Daoy (cell line): ENCODE measurements at places on chromosomes 12 and 14.

- peak; percentile 12 for DNase-seq
Observed at GRCh38 chr12:96015672-96016071, 19.5 kb upstream of the HAL start.

- no peak for DNase-seq
Observed at GRCh38 chr12:113347107-113347506, 11.3 kb upstream of the PLBD2 start.

DNA sequence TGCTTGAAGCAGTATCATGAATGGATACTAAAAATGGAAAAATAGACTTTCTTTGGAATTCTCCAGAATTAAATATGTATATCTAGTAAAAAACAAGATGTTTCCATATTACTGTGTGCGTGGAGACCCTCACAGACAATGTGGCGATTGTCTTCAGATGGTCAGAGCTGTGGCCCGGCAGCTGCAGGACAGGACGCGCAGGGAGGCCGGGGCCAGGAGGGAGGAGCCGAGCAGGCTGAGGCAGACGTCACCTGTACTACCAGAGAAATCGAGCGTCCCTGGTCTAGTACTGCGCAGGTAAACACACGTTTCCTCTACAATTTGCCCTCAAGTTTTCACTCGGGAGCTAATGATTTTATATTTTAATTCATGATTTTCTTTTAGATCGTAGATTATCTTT lies 22.8 kb downstream of the DDX51 start:
- no peak for DNase-seq

DNA sequence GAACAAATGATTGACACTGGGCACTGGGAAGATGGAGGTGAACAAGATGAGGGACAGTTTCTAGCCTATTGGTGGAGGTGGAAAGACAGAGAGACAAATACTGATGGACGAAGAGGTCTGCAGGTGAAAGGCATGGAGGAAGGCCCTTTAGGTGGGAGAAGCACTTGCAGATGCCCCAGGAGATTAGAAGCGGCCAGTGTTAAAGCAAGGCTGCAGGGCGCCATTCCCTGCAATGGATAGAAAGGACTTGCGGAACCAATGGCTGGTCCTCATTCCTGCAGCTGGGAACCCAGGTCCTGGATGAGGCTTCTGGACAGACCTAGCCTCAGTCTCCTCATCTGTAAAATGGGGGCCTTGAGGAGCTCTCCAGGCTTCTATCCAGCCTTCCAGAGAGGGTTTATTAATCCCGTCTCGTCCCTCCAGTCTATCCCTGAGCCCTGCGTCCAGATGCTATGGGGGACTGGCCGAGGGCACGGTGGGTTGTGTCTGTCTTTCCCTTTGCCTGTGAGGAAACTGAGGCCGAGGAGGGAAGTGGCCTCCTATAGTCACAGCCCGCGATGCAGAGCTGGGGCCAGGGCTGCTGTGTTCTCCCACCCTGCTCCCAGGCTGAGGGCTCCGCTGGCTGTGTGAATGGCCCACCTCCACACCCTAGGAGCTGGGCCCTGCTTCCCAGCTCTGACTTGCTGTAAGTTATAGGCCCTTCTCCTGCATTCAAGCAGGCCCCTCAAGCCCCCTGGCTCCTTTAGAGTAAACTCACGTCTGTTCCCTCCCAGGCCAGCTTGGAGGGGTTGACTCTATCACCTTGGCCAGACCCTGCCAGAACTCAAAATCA lies 33.0 kb downstream of the CYP46A1 start:
- DNase-seq = no peak

- no peak for DNase-seq
Observed at GRCh38 chr12:91851741-91852477, 293.7 kb downstream of the BTG1 start.

DNA sequence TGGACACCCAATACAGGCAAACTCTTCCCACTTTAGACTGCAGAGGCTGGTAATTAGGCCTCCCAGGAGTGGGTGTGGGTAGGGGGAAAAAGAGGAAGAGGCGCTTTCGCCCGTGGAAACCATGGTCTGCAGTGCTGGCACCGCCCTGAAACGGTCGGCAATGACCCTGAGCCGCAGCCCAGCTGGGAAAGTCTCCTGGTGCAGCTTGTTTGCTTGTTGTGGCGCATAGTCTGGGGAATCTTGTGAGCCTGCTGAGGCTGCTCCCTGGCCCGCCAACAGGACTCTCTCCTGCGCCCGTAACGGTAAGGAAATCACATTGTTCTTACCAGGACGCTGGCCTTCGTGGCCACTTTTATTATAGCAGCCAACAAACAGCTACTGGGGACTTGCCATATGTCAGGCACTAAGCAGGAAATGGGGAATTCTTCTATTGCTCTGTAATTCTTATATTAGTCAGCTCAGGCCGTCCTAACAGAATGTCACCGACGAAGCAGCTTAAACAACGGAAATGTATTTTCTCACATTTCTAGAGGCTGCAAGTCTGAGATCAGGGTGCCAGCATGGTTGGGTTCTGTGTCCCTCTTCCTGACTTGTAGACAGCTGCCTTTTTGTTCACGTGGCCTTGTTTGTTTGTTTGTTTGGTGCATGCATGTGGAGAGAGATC lies 52.5 kb upstream of the RIN3 start:
- DNase-seq = peak; percentile 61

GRCh38 chr12:99454539-99455172 lies 192.9 kb upstream of the GARIN6 start:
- no peak for DNase-seq

DNA sequence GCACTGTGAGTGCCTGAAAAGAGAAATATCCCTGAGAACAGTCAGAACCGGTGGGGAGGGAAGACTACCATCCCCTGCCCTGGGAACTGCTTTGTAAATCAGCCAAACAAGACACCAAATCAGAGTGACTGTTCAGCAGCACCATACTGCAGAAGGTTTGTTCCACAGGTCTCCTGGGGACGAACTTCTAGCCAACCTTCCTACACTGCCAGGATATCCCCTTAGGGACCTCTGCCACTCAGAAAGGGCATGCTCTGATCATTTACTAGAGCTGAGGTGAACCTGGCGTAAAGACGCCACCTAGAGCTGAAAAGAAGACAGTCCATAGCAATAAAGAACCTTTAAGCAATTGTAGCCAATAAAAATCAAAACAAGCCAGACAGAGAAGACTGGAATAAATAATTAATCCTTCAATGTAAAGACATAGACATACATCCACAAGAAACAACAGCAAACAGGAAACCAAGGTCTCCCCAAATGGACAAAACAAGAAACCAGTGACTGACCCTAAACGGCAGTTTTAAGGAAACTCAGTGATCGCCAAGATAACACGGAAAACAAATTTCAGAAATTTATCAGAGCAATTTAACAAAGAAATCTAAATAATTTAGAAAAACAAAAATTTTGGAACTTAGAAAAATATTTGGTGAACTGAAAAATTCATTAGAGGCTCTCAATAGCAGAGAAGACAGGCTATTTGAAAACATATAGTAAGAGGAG lies 228.1 kb upstream of the AMIGO2 start:
- DNase-seq = peak; percentile 86
